ENCODE measurements at places on chromosomes 2 and 18. TPM values are rescaled to one million over a fixed set of nuclear protein-coding genes. Genes with fewer than 3 reads are reported as not detected.
A peak's percentile ranks its signal among the peaks of the same experiment; 100 is the strongest.

- DNase-seq = no peak
Measured at GRCh38 chr2:65313954-65314256, 86.3 kb downstream of the ACTR2 start.

The RNU2-63P gene
- not detected for total RNA-seq

- DNase-seq = no peak
Measured at GRCh38 chr2:44549099-44549471, 187.3 kb downstream of the CAMKMT start.

The LONRF2 gene
- 5.1 TPM for total RNA-seq

GRCh38 chr2:120228503-120228902 lies 5.3 kb upstream of the TMEM185B start:
- DNase-seq = peak; percentile 30

- no peak for DNase-seq
Measured at GRCh38 chr2:28161466-28161865, 231.2 kb upstream of the FOSL2 start.

DNA sequence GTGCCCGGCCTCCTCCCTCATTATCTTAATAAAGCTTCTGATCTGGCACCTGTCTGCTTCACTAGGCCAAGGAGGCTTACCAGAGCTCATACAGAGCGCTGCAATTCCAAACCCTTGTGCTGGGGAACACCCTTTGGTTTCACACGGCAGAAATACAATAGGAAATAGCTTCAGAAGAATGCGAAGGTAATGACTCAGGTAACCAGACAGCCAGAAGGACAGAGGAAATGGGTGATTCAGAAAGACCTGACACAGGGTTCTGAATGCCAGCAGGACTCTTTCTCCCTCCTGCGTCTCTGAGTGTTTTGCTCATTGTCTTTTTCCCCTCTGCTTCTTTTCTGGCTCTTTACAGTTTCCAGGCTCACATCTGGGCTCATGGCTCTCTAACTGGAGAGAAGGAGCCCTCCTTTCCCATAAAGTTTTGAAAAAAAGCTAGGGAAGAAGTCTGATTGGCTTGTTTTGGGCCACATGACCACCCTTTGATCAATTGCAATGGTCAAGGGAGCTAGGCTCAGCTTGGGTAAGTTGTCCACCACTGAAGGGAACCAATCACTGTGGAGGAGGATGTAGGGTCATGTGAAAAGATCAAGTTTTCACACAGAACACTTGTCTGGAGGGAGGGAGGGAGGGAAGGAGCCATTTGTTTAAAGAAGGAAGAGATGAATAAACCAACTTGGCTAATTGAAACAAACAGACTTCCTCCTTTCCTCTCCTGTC lies 90.5 kb upstream of the UPP2 start:
- no peak for DNase-seq

The TSHZ1 gene
- 16.3 TPM for total RNA-seq

GRCh38 chr2:216690853-216691741 lies 4.3 kb downstream of the IGFBP5 start:
- peak; percentile 97 for DNase-seq
